ENCODE measurements at places on chromosomes 6 and 20.

DNA sequence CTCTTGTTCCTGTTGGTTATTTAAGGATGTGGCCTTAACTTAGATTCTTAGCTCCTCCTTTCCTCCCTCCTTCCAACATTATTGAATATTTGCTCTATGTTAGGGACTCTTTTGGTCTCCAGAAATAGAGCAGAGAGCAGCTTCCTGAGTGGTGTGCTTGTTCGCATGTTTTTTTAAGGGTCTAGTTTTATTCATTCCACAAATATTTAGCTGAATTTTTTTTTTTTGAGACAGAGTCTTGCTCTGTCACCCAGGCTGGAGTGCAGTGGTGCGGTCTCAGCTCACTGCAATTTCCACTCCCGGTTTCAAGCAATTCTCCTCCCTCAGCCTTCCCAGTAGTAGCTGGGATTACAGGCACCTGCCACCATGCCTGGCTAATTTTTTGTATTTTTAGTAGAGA, 169.2 kb downstream of the ZFAND3 start:
- no peak for DNase-seq

DNA sequence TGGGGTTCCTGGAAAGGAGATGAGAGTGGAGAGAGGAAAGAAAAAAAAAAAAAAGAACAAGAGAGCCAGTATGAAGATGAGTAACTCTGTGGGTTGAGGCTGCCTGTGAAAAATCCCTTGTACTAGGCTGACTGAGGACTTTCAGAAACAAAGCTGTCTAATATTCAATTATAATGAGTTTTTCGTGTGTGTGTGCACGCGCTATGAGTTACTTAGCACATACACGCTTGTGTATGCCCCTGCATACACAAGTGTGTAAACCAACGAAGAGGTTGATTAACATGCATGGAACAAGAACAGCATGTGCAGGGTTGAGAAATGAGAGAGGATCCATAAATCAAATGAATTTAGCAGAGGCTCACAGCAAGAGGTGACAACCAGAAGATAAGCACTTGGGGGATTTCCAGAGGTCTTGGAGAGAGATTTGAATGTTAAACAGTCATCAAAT, 4.8 kb upstream of the RBPJL start:
- no peak for DNase-seq

GRCh38 chr6:20454204-20454824, 52.6 kb downstream of the E2F3 start:
- no peak for DNase-seq

GRCh38 chr20:57509665-57510237, 15.2 kb downstream of the CTCFL start:
- no peak for DNase-seq

GRCh38 chr6:168096271-168096764, 17.3 kb upstream of the FRMD1 start:
- DNase-seq, result no peak

- no peak for DNase-seq
Observed at GRCh38 chr6:119463081-119463626, 113.6 kb upstream of the MAN1A1 start.

- peak; percentile 93 for DNase-seq
Observed at GRCh38 chr6:23003671-23004467, 434.5 kb downstream of the HDGFL1 start.

DNA sequence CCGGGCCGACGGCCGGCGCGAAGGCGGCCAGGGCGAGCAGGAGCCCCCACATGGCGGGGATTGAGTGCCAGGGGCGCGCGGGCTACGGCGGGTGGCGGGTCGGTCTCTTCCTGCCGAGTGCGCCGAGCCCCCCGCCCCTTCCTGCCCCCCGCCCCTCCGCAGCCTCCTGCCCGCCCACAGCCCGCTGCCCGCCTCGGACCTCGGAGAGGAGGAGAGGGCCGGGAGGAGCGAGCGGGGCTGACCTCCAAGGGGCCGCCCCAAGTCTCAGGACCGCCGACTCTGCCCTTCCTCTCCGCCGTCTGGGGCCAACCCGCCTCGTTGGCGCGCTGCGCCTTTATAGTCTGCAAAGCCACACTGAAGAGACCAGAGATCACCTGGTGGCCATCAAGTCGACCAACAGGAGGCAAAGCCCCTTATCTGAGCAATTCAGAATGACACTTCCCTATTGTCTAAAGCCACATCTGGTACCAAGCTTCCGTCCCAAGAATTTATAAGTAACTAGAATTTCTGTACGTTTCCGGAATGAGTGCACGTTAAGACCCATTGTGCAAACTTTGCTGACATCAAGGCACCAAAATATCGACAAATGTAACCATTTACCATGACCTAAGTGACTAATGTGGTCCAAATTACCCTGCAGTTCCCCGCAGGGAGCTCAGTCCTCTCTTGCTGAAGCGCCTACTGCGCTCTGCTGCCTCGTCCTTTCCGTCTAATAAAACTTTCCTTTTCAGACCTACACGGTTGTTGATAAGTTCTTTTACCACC, at the start of gene CPXM1:
CPXM1 (minus strand) TSS at position 107 of the 765 bp plus-strand sequence; CDS start at position 52, 55 bp downstream.
- DNase-seq, result no peak

GRCh38 chr6:30000156-30000791, 57.9 kb downstream of the HLA-A start:
- no peak for DNase-seq

DNA sequence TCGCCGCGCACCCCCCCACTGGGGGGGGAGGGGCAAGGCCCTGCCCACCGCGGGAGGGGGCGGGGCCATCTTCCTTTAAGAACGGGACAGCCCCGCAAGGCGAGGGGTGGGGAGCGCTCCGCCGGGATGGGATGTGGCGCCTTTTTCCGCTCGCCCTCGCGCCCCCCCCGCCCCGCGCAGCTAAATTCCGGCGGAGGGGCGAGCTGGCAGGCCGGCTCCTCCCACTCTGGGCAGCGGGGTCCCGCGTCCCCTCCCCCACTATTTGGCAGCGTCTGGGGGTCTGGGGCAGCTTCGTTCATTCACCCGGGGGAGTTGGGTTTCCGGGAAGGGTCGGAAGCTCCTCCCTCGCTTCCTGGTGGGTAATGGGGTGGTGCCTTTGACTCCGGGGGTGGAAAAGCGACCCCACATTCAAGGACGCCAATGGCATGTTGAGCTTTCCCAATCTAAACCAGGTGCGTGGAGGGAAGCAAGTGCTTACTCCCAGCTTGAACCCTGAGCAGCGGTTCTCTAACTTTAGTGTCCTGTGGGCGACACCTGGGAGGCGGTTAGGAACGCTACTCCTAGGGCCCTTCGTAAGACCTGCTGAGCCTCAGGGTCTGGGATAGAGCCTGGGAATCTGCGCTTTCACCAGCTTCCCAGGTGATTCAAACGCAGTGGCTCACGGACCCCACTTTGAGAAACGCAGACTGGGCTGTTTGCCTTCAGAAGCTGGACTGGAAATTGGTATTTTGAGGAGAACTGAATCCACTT, 927 bp downstream of the ASXL1 start:
- DNase-seq, result no peak

GRCh38 chr6:75409928-75410327, 83.7 kb downstream of the FILIP1 start:
- DNase-seq, result no peak

GRCh38 chr6:11769811-11770545, 8.6 kb downstream of the ADTRP start:
- no peak for DNase-seq

GRCh38 chr6:106586815-106587415, 42.4 kb downstream of the RTN4IP1 start:
- DNase-seq, result no peak

- peak; percentile 31 for DNase-seq
Observed at GRCh38 chr6:16130932-16131387, 2.1 kb downstream of the MYLIP start.

- DNase-seq, result no peak
Observed at GRCh38 chr6:36843170-36843569, 3.9 kb upstream of the CPNE5 start.

- DNase-seq, result peak; percentile 19
Observed at GRCh38 chr6:33147807-33148666, 44.2 kb downstream of the COL11A2 start.

- no peak for DNase-seq
Observed at GRCh38 chr20:23156842-23157423, 70.8 kb upstream of the CD93 start.

DNA sequence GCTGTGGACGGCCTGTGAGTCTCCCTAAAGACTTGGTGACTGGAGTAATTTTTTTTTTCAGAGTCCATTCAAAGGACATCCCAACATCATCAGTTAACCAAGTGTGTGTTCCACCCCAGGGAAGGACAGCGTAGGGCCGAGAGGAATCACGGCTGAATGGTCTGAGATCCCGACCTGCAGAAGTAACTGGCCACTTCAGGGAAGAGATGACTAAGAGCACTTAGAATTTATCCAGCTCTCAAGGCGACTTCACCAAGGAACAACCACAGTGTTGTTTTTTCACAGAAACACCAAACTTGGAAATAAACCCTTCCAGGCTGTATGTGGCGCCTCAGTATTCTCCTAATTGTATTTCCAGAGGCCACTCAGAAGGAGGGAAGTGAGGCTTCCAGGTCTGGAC, 231.6 kb downstream of the FNDC1 start:
- DNase-seq, result no peak

DNA sequence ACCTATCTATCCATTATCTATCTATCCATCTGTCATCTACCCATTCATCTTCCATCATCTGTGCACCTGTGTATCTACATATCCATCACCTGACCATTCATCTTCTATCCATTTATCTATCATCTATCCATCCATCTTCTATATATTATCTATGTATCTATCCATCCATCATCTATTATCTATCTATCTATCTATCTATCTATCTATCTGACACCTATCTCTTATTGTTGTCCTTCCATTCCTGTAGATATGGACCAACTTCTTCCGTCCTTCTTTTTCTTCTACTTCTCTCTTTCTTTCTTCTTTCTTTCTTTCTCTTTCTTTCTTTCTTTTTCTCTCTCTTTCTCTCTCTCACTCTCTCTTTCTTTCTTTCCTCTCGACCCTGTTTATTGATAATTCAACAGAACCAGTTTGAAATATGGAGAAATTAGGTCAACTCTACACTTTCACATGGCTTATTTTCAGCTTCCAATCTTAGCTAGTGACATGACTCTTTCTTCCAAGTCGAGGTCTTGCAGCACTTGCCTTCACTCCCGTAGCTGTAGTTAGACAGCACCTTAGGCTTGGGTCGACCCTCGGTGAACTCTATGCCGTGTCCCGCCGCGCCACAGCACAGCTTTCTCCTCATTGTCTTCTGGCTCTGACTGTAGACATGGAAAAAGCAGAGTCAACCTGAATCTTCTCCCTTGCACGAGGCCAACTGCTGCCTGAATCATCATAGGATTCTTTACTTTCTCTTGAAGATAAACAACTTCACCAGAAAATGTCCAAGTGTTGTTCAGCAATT, 110.4 kb upstream of the EXOC2 start:
- no peak for DNase-seq

DNA sequence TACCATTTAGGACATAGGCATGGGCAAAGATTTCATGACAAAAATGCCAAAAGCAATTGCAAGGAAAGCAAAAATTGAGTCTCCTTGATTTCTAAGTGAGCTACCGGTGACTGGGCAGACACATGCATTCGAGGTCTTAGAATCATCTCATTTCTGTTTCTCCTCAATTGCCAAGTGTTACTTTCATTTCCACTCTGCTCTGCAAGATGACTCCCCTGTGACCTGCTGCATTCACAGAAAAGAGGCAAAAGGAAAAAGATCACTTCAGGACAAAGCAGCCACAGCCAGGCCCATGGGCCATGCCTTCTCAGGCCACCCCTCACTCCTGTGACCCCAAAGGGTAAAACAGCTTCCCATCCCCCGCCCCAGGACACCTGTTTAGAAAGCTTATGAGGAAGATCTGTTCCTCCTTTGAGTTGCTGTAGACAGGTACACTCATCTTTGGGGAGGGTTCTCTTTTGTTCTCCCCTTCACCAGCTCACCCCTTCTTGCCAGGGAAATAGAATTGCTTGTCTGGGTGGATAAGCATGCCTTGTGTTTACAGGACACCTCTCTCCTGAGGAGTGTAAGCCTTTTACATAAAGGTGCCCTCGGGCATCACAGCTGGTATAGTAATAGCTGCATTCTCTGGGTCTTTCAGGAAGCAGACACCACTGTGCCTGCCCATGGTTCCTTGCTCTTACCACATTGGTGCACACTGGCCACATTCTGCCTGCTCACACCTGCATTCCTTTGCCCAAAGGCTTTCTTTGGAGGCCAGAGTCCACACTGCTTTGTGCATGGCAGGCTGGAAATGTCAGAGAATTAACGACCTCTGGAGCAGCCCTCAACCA, 105.0 kb downstream of the SLC24A3 start:
- DNase-seq, result no peak

DNA sequence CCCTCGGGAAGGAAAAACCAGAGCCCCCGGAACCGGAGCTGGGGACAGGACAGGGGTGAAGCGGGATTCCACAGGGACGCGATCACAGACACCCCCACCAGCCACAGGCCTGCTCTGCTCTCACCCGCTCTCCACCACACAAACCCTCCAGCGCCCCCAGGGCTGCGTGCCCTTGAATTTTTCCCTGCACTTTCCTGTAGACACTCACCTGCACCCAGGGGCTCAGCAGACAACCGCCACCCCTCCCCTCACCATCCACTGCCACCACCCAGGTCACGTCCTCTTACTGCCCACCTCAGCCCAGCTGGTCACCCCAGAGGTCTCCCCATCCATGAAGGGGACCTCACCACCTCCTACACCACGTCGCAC, 631 bp downstream of the ULBP2 start:
- no peak for DNase-seq

DNA sequence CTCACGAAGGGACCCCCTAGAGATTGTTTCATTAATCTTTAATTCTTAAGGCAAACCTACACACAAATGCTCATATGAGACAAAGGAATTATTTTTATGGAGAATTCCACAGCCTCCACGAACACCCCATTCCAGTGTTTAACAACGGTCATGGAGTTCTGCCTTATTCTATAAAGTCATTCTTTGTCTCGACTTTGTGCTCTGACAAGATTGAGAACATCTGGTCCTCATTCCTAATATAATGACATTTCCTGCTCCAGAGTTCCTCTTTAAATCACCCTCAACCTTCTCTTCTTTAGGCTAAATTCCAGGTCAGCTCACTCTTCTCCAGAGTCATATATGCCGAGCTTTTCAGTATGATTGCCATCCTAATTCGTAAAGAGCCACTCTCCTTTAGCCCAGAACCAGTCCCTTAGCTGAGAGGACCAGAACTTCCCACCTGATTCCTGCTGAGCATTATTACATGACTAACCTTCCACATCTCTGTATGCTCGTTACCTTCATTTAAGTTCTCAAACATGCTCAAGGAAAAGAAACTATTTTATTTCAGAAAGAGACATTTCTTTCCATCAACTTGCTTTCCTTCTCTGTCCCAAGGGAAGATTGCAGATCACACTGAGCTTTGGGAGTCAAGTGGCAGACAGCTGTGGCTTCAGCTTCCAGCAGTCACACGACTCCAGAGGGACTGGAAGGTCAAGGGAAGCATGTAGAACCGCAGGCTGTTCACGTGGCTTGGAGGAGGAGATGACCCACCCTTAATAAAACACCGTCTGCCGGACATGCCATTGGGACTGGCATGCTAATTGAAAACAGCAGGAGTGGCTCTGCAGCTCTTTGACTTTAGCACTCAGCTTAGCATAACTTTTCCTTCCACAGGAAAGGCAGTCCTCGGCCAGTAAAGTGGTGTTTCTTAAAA, 467.1 kb upstream of the HSF2 start:
- DNase-seq, result no peak

DNA sequence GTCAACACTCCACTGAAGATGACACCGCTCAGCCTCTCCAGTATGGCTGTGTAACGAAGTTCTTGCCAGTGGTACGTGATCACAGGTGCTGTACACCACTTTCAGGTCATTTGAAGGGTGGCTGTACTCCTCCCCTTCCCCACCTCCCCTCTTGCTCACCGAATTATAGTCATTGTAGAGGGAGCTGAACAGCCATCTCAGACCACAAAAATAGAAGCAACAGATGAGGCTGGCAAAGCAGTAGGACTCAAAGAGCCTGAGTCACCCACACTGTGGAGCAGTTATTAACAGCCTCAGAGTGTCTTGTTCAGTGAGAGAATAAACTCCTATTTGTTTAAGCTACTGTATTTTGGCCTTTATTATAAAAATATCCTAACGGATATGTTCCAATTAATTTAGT, 192.5 kb upstream of the MCHR2 start:
- no peak for DNase-seq
